IPS DF 6.9 (cell line): ENCODE measurements at places on chromosomes 11 and 22.

GRCh38 chr11:100727410-100727809 is 40.3 kb downstream of the ARHGAP42 start:
- DNase-seq = no peak
- H3K27ac ChIP-seq = no peak overlapping the region
- no peak overlapping the region for H3K4me3 ChIP-seq
- H3K4me1 ChIP-seq = peaks cover 5% of the 10 kb centered on the region; the same call in 1 of the 2 replicates
- no peaks in the 10 kb centered on the region for H3K36me3 ChIP-seq

- no peaks in the 10 kb centered on the region for H3K36me3 ChIP-seq
- H3K4me3 ChIP-seq = peak overlapping the region; percentile 94; the same call in 1 of the 2 replicates
- no peak overlapping the region for H3K27ac ChIP-seq
- H3K27me3 ChIP-seq = no peaks in the 10 kb centered on the region
- H3K4me1 ChIP-seq = no peaks in the 10 kb centered on the region
Measured at GRCh38 chr11:118572981-118573550, 857 bp downstream of the ARCN1 start.

DNA sequence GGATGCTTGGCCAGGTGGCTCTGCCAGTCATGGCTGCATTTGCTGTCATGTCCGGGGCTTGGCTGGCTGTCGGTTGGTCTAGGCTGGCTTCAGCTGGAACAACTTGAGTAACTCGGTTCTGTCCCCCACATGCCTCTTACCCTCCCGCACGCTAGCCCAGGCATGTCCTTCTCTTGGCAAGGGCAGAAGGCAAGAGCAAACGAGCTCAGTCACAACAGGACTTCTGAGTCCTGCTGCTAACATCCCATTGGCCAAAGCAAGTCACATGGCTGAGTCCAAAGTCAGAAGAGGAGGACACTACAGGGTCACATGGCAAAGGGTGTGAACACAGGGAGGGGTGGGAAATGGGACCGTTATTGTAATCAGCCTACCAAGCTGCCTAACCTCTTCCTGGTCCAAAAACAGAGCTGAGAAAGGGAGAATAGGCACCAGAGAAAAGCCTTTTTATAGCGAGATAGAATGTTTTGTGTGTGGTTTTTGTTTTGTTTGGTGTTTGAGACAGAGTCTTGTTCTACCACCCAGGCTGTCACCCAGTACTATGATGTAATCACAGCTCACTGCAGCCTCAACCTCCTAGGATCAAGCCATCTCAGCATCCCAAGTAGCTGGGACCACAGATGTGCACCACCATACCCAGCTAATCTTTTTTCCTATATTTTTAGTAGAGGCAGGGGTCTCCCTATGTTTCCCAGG is 81.9 kb downstream of the MN1 start:
- H3K4me1 ChIP-seq = peaks cover 5% of the 10 kb centered on the region
- no peaks in the 10 kb centered on the region for H3K27me3 ChIP-seq
- no peaks in the 10 kb centered on the region; the same call in 1 of the 2 replicates for H3K36me3 ChIP-seq
- no peak overlapping the region for H3K4me3 ChIP-seq
- H3K27ac ChIP-seq = no peak overlapping the region

- no peak for DNase-seq
- H3K27me3 ChIP-seq = no peaks in the 10 kb centered on the region
- no peaks in the 10 kb centered on the region; the same call in 1 of the 2 replicates for H3K4me1 ChIP-seq
- H3K27ac ChIP-seq = no peak overlapping the region
Measured at GRCh38 chr11:92278791-92279433, 54.3 kb downstream of the FAT3 start.

- no peak for DNase-seq
- H3K4me1 ChIP-seq = no peaks in the 10 kb centered on the region
- H3K4me3 ChIP-seq = no peak overlapping the region
- no peaks in the 10 kb centered on the region for H3K27me3 ChIP-seq
- H3K27ac ChIP-seq = no peak overlapping the region
- H3K36me3 ChIP-seq = no peaks in the 10 kb centered on the region
Measured at GRCh38 chr11:125279676-125280418, 115.3 kb downstream of the PKNOX2 start.

GRCh38 chr22:45968751-45969413 is 8.1 kb downstream of the WNT7B start:
- peaks cover 37% of the 10 kb centered on the region for H3K27me3 ChIP-seq
- H3K4me1 ChIP-seq = peaks cover 6% of the 10 kb centered on the region
- no peak for DNase-seq
- H3K4me3 ChIP-seq = no peak overlapping the region
- H3K27ac ChIP-seq = no peak overlapping the region

GRCh38 chr11:91997226-91997625 is 227.4 kb upstream of the FAT3 start:
- no peaks in the 10 kb centered on the region for H3K36me3 ChIP-seq
- H3K27me3 ChIP-seq = no peaks in the 10 kb centered on the region
- H3K27ac ChIP-seq = no peak overlapping the region
- no peak for DNase-seq
- H3K4me3 ChIP-seq = no peak overlapping the region
- H3K4me1 ChIP-seq = no peaks in the 10 kb centered on the region

- H3K4me1 ChIP-seq = no peaks in the 10 kb centered on the region
- no peak overlapping the region for H3K4me3 ChIP-seq
- H3K27ac ChIP-seq = no peak overlapping the region
Measured at GRCh38 chr11:32562839-32563599, 20.6 kb upstream of the EIF3M start.

GRCh38 chr11:68092411-68092810 is 28.8 kb downstream of the CHKA start:
- DNase-seq = no peak
- H3K4me3 ChIP-seq = no peak overlapping the region
- H3K36me3 ChIP-seq = no peaks in the 10 kb centered on the region; the same call in 1 of the 2 replicates
- no peaks in the 10 kb centered on the region for H3K4me1 ChIP-seq
- no peak overlapping the region for H3K27ac ChIP-seq

DNA sequence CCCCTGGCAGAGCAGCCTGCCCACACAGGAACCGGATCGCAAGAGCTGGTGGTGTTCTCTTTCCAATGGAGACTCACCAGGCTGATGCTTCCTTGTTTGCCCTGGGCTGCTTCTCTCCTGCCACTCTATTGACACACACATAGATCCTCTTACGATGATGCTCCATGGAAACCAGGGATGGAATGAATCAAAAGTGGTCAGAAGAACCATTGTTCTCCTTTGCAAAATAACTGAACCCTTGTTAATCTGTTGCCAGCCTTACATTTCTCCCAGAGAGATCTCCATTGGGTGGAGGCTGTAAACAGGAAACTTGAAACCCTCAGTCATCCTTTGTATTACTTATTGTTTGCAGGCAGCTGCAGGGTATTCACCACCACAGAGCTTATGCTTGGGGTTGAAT is 24.6 kb upstream of the LDLRAD3 start:
- H3K36me3 ChIP-seq = no peaks in the 10 kb centered on the region
- peaks cover 1% of the 10 kb centered on the region; the same call in 1 of the 2 replicates for H3K4me1 ChIP-seq
- DNase-seq = no peak
- no peak overlapping the region for H3K27ac ChIP-seq
- no peaks in the 10 kb centered on the region for H3K27me3 ChIP-seq

- H3K27ac ChIP-seq = no peak overlapping the region
- no peaks in the 10 kb centered on the region for H3K27me3 ChIP-seq
- no peak for DNase-seq
- H3K4me1 ChIP-seq = no peaks in the 10 kb centered on the region
- no peaks in the 10 kb centered on the region for H3K36me3 ChIP-seq
Measured at GRCh38 chr11:76728227-76728626, 54.9 kb upstream of the TSKU start.

DNA sequence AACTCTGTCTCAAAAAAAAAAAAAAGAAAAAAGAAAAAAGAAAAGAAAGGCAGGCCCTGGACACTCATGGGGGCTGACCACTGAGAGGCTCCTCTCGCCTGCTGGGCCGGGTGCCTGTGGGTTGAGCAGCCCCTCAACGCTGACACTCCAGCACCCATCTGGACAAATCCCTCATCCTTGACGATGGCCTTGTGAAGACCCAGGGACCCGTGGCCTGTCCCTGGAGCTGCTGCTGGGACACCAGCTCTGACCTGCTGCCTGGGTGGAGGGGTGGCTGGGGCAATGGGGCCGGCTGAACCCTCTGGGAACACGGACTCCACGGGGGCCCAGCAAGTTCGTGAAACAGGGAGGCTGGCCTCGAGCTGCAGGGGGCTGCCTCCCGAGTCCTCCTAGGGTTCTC is 10.5 kb upstream of the BID start:
- no peak overlapping the region for H3K27ac ChIP-seq
- H3K36me3 ChIP-seq = no peaks in the 10 kb centered on the region; the same call in 1 of the 2 replicates
- H3K27me3 ChIP-seq = no peaks in the 10 kb centered on the region
- DNase-seq = no peak
- H3K4me1 ChIP-seq = no peaks in the 10 kb centered on the region

DNA sequence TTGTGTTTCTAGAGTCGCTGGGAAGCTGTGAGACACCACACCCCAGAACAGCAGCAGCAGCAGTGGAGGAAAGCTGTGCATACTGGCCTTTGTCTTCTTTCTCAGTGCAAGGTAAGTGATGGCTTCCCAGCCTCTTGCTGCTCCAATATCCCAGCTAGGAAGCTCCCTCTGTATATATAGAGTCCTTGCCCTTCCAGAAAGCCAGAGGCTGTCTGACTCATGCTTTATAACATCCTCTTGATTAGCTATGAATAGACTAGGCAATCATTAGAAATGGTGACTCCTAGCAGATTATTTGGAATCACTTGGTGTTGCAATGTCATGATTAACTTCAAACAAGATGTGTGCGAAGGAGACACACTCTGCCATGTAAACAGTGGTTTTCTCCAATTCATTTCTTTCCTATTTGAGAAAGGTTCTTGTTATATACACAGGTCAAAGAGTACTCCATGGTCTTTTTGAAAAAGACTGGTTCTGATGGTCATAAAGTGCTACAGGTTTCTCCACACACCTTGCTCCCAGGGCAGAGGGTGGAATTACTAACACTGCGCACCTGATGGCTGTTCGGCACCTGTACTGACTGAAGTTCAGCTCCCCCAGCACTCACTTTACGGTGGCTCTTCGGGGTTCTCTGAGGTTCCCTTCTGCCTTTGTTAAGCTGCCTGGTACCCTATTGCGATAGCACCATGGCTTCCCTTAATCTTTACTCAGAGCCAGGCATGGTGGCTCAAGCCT is at the start of gene MMP1:
Gene MMP1 (minus strand): TSS at position 149 of the 735 bp plus-strand sequence. CDS start 68 bp downstream, at position 81.
- H3K4me3 ChIP-seq = no peak within 1 kb of the TSS
- no peaks in the 10 kb centered on the region for H3K27me3 ChIP-seq
- H3K27ac ChIP-seq = no peak within 1 kb of the TSS
- no peaks in the 10 kb centered on the region for H3K36me3 ChIP-seq
- DNase-seq = no peak

- DNase-seq = no peak
- no peak overlapping the region for H3K27ac ChIP-seq
- H3K4me1 ChIP-seq = peaks cover 2% of the 10 kb centered on the region; the same call in 1 of the 2 replicates
- no peaks in the 10 kb centered on the region for H3K27me3 ChIP-seq
Measured at GRCh38 chr11:115425250-115425649, 79.0 kb downstream of the CADM1 start.

DNA sequence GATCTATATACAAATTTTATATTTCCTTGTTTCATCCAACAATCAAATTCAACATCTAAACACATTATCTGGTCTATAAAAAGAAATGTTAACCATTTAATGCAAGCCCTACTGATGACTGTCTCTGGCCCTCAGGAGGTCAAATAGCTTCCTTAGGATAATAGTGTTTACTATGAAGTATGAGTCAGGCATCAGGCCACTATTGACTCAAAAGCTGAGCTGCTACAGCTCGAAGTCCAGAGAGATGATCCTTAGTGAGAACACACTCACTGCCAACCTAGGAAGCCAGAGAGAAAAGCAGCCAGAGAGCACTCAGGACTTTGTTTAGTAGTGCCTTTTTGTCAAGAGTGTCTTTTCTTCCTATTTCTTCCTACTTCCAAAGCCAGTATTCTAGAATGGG is 171.8 kb downstream of the SOX6 start:
- no peak overlapping the region for H3K4me3 ChIP-seq
- no peaks in the 10 kb centered on the region for H3K27me3 ChIP-seq
- no peak for DNase-seq
- no peaks in the 10 kb centered on the region for H3K4me1 ChIP-seq

DNA sequence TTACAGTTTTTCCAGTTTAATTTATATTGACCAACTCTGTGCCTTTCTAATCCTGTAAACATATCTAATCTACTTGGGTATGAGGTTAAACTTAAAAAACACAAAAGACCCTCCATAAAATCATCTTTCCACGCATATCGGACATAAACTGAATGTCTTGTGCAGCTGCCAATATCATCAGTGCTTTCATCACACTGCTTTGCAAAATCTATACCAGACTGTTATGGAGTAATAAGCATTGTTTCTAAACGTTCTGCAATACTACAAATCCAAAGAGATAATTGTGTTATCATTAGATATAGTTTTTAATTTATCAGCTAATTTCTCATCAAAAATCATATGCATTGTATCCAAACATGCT is 36.1 kb upstream of the AMPD3 start:
- no peak overlapping the region for H3K4me3 ChIP-seq
- no peaks in the 10 kb centered on the region for H3K27me3 ChIP-seq
- no peak overlapping the region for H3K27ac ChIP-seq
- no peak for DNase-seq

DNA sequence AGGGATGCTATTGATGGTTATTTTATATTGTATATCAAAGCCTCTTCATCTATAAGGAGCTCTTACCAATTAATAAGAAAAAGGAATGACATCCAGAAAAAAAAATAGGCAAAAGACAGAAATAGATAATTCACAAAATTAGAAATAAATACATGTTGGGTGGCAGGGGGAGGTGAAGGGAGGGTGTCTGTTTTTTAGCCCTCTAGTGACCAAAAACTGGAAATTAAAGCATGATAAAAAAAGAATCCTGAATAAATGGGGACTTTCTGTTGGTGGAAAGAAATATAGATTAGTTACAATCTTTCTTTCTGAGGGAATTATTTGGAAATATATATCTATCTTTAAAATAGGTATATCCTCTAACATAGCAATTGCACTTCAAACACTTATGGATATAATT is 42.0 kb upstream of the TTC36 start:
- no peak overlapping the region for H3K27ac ChIP-seq
- H3K4me1 ChIP-seq = no peaks in the 10 kb centered on the region
- H3K4me3 ChIP-seq = no peak overlapping the region
- peaks cover 19% of the 10 kb centered on the region; the same call in 1 of the 2 replicates for H3K36me3 ChIP-seq
- no peak for DNase-seq

DNA sequence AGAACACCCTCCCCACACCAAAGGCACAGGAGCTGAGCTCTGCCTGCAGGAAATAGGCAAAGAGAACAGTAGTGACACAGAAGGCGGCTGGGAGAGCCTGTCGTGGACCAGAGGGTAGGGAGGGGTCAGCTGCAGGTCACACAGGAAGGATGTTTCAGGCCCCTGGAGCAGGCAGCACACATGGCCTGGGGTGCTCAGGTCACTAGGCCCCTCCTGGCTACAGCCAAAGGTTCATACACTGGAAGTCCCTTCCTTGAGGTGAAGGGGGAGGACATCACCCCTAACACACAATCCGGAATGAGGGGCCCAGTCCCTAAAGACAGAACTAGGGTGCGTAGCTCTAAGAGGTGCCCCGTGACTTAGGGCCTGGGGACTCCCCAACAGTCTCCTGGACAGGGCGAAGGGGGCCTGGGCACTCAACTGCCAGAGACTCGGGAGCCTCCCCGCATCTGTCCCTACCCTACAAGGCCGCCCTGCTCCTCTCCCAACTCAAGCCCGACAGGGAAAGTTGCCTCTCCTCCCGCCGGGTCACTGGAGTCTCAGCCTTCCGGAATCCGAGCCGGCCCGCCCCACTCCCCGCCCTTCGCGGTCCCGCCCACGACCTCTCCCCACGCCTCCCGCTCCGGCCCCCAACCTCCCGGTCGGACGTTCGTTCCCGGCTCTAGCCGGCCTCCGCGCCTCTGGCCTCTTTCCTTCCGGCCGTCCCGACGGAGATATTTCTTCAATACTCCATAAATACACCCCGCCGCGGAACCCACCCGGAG is at the start of gene CYB5R2:
Gene CYB5R2 (minus strand): TSS at position 541 of the 764 bp plus-strand sequence. CDS start 675 bp downstream, outside the sequence.
- H3K27ac ChIP-seq = no peak within 1 kb of the TSS
- no peaks in the 10 kb centered on the region for H3K27me3 ChIP-seq
- H3K4me3 ChIP-seq = peak within 1 kb of the TSS; percentile 43
- H3K4me1 ChIP-seq = peaks cover 3% of the 10 kb centered on the region; the same call in 1 of the 2 replicates

GRCh38 chr11:10779086-10779485 is 28.0 kb downstream of the CTR9 start:
- no peak for DNase-seq
- H3K4me3 ChIP-seq = no peak overlapping the region
- no peak overlapping the region for H3K27ac ChIP-seq
- H3K36me3 ChIP-seq = peaks cover 8% of the 10 kb centered on the region; the same call in 1 of the 2 replicates
